GM06990 (cell line): ENCODE measurements at places on chromosomes 2 and 18.

DNA sequence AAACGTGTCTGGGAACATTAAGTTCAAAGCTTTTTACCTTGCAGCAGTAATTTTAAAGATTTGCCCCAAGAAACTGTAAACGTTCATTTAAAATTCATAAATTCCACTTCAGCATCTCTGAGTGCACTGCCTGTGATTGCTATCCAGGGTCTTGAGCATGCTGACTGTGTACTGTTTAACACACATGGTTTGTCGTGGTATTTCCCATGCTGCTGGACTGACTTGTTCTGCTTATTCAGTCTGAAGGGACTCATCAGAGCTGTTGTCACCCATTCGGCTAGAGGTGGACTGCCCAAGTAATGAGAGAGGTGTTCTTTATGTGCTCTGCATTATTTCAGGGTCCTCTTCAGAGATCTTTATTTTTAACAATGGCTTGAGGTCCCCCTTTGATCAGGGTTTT lies 53.1 kb downstream of the RHBDD1 start:
- DNase-seq = no peak

DNA sequence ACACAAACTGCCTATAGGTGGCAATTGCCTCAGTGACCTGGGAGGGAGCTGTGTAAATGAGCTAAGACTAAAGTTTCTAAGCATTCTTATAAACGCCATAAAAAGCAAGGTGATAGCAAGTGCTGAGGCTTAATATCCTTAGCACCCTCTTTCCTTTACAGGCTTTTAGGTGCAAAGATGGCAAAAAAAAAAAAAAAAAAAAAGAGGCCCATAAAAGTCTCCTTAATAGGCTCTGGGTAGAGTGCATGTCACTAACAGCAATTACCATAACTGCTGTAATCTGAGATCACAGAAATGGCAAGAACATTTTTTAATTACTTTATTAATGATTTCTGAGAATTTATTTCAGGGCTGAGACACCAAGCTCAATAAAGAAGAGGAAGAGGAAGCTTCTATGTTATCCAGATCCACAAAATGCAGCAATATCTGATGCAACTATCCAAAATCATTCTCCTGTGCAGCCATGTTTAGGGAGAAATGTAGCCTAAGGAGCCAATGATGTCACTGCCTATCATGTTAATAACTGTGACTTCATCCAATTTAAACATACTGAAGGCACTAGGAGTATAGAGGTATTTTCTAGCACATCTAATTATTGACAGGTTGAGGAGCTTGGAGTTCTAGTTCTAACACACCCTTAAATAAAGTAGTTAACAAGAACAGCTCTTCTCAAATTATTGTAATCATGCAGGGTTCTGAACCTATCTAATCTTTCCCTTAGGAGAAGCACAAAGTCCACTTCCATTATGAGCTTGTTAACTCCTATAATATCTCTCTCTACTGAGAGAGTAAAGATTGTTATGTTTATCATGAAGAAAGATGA lies 804.3 kb upstream of the ACVR2A start:
- no peak for DNase-seq

DNA sequence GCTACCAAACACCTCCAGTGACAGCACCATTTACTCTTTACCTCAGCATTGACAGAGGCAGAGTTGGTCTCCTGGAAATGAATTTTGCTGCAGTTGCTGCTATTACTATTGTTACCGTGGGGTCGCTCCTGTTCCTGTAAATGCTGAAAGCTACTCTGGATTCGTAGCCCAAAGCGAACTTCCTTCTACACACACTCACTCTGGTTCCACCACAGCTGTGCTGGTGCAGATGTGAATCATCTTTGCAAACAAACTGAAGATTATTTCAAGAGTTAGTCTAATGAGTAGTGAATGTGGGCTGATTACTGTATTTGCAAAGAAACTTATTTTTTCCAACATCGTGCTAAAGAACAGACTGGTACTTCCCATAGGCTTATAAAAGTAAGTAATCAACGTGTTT lies 304.0 kb downstream of the LPIN1 start:
- no peak for DNase-seq

GRCh38 chr2:200373231-200373630 lies 66.7 kb downstream of the SPATS2L start:
- peak; percentile 13 for DNase-seq

GRCh38 chr2:212083492-212083891 lies 455.1 kb downstream of the ERBB4 start:
- DNase-seq = no peak

DNA sequence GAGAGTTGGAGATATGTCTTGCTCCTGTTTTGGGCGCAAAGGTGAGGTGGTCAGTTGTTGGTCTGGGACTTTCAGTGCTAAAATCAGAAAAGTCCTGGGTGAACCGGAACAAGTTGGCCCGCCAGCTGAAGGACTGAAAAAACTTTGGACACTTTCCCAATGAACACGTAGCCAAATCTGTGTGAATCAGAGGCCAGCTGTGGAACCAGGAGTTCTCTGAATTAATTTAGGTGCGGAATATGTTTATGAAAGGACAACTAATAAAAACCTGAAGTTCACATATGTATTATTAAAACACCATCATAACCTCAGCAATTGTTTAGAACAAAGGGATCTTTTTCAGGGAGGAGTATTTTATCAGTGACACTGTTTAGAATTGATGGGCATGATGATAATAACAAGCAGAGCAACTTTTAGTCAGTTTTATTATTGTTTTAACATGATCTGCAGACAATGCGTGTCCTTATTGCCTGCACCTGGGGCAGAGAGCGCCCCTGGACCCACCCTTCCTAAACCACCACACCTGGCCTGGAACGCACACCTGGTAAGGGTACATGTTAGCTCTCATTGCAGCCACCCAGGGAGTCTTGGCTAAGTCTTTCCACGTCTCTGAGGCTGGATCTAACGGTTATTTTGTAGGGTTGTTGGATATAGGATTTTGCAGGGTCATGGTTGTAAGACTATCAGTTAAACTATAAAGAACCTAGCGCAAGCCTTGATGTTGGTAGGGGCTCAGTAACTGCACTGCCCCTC lies 9.9 kb upstream of the ODC1 start:
- no peak for DNase-seq

- DNase-seq = no peak
Observed at GRCh38 chr2:201664334-201664733, 21.0 kb upstream of the TMEM237 start.

- no peak for DNase-seq
Observed at GRCh38 chr2:239507576-239508258, 106.9 kb upstream of the HDAC4 start.

- peak; percentile 16 for DNase-seq
Observed at GRCh38 chr2:151051574-151052220, 210.0 kb downstream of the RBM43 start.

GRCh38 chr2:30239308-30239985 lies 8.1 kb downstream of the LBH start:
- DNase-seq = no peak

DNA sequence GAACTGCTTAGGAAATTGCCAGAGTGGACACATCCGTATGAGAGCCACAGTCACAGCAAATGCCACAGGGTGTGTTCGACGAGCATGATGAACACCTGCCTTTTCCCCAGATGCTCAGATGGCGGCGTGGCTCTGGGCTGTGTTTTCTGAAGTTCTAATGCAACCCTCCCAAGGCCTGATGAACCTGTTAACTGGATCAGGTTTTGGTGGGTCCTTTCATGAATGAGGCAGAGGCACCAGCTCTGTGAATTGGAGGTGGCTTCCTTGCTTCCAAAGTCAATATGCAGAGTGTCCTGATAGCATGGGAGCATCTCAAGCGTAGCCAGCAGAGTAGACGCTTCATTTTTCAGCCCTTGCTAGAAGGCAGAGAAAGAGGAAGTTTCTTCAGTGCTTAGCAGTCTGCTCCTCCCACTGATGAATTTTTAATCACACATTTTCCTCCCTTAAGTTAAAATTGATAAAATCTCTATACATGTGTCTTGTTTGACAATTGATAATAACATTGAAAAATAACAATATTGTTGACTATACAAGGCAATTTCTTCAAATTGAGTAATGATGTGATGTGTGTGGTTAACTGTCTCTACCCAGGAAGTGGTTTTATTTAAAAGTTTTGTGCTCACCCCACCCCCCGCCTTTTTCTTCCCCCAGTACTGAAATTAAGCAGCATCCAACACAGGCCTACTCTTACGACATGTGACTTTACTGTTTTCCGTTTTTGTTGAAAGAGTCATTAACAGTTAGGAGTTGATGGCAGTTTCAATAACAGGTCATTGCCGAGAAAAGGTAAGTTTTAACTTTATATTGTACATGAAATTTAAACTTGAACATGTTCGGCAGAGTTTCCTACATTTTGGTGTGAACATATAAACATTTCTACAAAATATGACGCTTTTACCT lies at the start of gene ARHGAP15:
ARHGAP15 (plus strand) TSS at position 739 of the 900 bp plus-strand sequence.
- peak; percentile 79 for DNase-seq

GRCh38 chr2:240722376-240722775 lies 30.7 kb downstream of the AQP12A start:
- DNase-seq = no peak

DNA sequence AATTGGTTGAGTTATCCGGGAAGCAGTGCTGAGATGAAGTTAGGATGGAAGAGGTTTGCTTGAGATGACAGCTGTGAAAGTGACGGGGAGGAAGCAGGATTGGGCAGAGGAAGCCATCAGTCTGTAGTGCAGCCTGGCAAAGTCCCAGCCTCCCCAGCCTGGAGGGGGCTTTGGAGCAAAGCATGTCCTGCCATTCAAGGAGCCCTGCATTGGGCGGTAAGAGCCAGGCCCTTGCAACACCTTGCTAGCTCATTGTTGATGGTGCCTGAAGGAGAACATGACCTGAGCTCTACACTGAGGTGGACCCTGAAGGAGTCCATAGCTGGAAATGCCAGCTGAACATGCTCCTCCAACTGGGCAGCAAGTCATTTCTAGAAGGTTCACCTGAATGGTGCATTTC lies 228.9 kb downstream of the ACKR3 start:
- DNase-seq = no peak

DNA sequence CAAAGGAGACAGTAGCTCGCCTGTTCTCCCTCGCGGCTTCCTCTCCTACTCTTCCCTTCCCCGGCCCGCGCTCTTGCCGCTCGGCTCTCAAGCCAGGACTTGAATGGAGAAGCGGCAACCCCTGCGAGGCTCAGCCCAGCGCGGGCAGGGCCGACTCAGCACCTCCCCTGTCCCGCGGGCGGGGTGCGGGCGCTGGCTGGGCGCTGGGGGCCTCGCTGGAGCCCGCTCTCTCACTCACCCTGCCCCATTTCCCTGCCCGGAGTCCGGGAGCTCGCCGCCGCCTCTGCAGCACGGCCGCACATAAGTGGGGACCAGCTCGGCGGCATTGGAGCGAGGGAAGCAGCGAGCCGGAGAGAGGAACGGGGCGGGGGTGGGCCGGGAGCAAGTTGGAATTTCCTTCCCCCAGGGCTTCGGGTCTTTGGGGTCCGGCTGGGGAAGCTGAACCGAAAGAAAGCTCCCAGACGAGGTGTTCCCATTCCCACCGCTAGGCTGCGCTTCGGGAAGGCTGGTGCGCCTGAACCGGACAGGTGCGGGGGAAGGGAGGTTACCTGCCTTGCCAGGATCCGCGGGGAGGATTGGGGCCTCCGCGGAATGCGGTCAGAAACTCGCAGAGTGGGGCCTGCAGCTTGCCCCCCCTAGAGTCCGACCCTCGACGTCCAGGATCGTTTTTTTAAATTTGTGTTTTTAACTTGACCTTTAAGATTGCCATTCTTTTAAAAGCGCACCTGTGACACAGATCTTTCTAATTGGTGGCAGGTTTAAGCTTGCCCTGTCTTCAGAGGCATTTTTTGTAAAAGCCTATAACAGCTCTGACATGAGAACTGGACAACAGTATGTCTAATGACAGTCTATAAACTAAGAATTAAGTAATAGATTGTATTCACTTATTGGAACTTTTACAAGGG lies at the start of gene COBLL1:
COBLL1 (minus strand) TSS at position 105 of the 905 bp plus-strand sequence. CDS start 627 bp downstream, outside the sequence.
- peak; percentile 28 for DNase-seq

DNA sequence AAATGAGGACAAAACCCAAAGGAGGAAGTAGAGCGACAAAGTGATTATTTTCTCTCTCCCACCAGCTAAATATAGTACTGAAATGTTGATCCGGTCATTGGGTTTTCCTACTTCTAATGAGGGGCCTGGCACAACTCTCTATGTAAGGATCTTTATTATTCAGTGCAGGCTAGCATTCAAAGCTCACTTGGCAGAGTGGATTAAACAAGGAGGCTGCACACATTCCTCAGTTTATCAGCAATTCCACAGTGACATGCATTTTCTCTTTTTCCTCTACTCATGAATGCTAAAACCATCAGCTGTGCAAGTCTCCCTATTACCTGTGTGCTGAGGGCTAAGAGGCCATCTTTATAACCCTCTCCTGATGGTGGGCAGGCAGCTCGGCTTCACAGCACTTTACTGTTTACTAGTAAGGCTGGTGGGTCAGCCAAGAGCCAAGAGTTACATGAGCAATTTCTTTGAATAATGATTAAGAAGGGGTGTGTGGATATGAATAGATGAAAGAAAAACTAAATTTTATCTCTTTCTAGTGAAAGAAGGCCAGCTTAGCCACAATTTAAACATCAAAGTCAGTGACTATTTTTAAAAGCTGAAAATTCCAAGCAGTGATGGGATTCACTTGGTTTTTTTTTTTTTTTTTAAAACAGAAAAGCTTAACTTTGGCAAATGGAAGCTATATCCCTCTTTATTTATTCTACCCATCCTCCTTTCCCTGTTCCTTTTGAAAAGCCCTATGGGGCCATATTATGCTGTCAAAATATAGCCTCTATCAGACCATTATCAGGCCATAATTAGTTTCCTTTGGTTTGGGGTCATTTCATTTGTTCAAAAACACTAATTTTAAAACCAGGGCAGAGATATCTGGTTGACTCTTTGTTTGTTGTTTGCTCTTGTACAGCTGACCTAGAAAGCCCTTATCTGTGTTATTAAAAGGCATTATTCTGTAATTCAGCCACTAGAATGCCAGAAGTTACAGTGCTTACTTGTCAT lies 111.0 kb downstream of the RBM43 start:
- DNase-seq = no peak

DNA sequence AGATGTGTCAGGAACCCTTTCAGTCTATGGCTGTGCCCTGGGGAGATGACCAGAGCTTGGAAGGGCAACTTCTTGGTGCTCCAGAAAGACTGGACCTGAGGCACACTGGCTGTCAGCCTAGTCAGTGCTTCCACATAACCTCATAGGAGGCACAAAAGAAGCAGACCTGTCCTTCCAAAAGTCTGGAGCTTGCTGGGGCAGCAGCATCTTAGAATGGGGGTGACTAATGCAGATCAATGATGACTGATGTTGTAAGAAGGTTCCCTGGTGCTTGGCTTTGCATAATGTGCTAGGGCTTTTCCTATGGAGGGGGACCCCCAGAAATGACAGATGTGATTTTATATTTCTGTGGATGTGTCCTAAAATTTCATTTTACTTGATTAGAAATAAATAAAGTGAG lies 255.7 kb upstream of the THUMPD2 start:
- DNase-seq = no peak

DNA sequence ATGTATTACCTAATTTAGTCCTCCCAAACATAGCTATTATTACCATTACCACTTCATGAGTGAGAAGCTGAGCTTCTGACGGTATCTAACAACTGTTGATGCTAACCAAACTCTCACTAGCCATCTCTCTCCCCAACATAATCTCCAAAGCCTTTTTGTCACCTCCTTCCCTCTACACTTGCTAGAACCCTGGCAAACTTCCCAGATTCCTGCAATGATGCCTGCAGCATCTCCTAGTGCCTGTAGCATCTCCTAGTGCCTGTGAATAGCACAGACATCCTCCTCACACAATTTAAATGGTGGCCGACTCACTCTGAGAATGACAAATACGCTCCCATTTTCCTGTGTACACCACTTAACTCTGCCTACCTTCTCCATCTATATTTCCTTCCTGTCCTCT lies 126.7 kb downstream of the STK39 start:
- DNase-seq = no peak
